ENCODE measurements at places on chromosomes 3 and 15. TPM values are rescaled to one million over a fixed set of nuclear protein-coding genes. Genes with fewer than 3 reads are reported as not detected.

The CNTN3 gene
- polyA plus RNA-seq: 47.3 TPM

The RBP2 gene
- 0.96 TPM for polyA plus RNA-seq

The CLRN1 gene
- polyA plus RNA-seq: not detected

The FGD5 gene
- 41.3 TPM for polyA plus RNA-seq

DNA sequence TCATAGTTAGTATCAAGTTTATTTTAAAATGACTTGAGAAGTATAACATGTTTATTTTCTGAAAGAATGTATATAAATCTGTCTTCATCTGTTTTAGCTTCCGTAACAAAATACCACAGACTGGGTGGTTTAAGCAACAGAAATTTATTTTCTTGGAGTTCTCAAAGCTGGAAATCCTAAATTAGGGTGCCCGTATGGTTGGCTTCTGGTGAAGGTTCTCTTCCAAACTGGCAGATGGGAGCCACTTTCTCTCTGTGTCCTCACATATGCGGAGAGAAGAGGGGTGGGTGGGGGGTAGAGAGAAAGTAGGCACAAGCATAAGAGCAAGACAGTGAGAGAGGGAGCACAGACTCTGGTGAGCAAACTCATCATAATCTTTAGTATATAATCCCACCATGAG is 142.3 kb downstream of the ZIC1 start:
- DNase-seq: no peak

Data from right lung (tissue), 10 donors.